ENCODE measurements at places on chromosomes 1 and 21.

DNA sequence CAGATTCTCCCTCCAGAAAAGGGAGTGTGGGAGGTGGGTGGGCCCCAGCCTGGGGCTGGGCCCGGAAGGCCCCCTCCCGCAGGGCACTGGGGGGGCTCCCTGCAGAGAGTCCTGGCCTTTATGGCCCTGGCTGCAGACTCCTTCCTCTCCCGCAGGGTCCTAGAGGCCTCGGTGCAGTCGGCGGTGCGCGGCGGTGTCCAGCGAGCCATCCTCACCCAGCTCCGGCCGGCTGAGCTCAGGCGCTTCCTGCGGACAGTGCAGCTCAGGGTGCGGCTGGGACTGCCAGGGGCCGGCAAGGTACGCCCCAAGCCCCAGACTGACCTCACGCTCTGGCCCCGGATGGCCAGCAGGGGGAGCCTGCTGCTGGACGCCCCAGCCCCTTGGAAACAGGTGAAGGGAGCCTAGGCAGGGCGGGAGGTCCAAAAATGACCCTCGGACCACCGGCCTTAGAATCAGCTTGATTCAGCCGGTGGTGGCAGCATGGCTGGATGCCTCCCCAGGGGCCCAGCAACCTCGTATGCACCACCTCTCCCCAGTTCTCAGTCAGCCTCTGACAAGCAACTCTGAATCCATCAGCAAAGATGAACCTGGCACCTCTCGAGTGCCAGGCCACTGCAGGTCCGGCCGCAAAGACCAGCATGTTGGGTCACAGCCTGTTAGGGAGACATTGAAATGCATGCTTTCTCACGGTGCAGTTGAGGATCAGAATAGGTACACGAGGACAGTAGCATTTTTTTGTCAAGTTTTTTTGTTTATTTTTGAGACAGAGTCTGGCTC, 20.6 kb downstream of the MTHFR start:
- no peak for DNase-seq

DNA sequence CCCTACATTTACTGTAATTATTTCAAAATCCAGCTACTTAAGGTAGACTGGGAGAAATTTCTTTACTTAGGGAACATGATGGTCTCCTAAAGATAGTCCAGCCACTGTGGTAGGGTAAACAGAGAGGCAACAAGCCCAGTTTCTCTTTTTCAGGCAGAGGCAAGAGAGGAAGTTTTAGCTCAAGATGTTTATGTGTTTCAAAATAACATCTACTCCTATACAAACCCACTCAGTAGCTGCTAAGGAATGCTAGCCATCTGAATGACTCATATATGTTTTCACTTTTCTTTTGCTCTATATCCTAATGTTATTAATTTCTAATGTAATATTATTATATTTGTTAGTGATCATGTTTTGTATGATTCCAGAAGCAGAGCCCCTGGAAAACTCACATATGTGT, 856.6 kb downstream of the PLA2G4A start:
- no peak for DNase-seq

DNA sequence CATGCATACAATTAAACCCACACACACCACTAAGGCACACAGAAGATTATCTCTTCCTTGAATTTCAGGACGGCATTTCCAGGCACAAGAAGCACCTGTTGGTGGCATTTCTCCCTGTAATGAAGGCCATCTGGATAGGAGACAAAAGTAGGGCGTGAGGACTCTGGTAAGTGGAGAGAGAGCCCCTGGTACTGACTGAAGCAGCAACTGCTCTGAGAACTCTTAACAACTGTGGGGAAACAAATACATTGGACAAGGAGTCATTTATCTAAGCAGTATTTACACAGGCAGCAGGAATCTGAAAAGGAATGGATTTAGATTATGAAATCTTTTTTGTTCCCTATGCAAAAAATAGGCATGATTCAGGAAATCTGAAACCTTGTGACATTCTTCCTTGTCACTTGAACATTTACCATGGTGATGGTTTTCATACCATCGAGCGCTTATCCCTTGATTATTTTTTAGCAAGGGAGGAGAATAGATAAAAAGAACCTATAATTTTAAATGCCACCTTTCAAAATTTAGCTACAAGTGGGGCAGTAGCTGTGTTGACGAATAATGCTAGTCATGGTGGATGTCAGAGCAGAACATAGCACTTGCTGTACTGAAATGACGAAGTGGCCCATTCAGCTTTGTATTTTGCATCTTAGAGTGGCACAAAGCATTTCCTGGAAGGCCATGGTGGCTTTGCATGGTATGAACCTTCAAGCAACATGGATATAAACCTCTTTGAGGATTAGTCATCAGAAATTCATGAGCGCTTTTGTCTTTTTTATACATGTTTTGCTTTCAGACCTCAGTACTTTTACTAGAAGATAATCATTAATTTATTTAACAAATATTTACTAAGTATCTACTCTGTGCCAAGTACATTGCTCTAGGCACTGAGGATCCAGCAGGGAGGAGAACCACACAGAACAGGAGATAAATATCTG, 362.0 kb downstream of the ADGRL2 start:
- DNase-seq, result no peak

- DNase-seq, result no peak
Measured at GRCh38 chr1:199700551-199700950, 327.0 kb upstream of the NR5A2 start.

- no peak for DNase-seq
Measured at GRCh38 chr1:99551812-99552614, 93.9 kb upstream of the PALMD start.

DNA sequence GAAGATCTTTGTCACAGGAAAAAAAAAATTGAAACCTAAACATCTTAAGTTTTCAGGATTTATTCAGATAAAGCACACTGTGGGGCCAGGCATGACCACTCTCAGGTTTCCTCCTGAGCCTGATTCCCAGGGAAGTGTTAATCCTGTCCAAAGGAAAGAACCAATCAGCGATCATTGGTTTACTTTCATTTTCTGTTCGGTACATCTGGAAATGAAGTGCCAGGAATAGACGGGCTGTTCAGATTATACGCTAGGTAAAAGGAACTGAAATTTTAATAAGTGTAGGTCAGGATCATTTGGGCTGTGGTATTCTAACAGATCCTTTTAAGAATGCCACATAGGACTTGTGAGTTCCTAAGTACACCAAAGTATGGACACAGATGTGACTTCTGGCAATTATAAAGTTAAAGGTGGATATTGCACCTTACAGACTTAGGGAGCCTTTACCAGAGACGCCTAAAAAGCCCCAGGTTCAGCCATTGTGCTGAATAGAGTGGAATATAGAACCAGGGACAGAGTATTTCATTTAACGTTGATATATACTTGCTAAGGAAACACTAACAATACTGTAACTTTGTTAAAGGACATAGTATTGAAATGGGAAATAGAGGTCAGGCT, 9.3 kb upstream of the CACYBP start:
- DNase-seq, result no peak

DNA sequence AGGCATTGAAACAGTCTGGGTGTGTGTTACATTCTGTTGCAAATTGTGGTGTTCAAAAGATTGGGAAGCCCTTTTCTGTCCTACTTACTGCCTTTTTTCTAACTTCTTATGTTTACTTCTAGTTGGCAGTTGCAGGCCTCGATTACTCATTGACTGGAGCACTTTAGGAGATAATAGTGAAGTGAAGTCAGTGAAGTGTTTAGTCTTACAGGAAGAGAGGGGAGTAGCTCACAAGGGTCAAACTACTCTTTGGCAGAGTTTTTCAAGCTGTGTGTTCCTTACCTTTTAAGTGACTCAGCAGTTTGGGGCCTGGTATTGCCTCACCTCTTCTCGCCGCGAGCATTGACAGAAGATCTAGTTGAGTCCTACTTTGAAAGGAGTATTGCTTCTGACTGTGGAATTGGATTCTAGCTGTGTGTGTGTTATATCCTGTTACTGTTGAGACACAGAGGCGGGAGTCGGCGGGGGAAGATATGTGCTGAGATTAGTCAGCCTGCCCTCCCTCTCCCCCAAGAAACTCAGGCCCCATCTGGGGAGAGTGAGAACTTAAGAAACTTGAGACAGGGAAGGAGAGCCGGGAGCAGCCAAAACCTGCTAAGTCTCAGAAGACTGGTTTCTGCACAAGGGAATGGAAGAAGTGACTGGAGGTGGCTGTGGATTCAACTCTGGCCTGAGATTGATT, 19.3 kb downstream of the AHCYL1 start:
- DNase-seq, result no peak

DNA sequence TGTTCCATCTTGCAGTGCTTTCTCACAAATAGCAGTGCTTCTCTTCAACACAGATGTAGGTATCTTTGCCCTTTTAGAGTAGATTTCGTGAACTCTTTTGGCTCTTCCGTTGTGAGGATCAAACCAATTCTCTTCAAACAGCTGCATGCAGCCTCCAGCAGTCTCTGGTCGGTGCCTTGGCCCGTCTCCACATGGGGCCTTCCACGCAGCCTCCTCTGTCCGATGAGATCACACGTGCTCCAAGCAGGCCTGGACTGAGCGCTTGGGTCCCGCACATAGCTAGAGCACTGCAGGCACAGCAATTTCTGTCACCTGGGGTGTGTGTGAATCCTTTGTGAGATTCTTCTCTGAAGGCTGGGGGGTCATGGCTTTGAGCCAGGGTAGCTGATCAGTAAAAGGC, 82.8 kb upstream of the KCNE2 start:
- DNase-seq, result no peak

DNA sequence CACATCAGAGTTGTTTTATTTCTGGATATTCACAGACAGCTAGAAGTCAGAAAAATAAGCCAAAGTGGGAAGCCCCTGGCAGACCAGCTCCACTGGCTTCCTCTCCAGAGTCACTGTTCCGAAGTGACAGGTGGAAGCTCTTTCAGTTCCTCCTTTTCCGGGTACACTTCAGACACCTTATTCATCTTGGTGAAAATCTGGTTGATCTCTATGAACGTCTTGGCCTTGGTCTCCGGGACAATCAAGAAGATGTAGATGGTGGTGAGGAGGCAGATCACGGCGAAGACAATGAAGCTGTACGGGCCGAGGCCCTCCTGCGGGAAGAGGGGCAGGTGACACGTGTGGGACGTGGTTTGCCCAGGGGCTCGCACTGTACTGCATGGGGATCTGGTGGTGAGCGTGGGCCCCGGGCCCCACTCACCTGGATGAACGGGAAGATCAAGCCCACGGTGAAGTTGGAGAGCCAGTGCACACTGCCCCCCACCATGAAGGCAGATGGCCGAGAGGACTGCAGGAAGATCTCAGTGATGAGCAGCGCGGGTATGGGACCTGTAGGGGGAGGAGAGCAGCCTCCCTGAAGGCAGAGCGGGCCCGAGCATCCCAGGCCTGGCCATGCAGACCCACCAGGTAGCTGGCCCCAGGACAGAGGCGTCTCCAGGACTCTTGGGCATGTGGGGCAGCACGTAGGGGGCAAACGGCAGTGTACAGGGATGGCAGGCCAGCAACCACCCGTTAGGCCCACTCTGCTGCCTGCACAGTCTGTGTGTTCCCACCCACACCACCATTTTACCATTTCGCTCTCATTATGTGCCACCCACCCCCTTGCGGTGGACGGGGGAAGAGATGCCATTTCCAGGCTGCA, 11.5 kb upstream of the SLC2A7 start:
- DNase-seq, result no peak

GRCh38 chr1:225527575-225527974, 99.7 kb upstream of the LBR start:
- DNase-seq, result no peak

DNA sequence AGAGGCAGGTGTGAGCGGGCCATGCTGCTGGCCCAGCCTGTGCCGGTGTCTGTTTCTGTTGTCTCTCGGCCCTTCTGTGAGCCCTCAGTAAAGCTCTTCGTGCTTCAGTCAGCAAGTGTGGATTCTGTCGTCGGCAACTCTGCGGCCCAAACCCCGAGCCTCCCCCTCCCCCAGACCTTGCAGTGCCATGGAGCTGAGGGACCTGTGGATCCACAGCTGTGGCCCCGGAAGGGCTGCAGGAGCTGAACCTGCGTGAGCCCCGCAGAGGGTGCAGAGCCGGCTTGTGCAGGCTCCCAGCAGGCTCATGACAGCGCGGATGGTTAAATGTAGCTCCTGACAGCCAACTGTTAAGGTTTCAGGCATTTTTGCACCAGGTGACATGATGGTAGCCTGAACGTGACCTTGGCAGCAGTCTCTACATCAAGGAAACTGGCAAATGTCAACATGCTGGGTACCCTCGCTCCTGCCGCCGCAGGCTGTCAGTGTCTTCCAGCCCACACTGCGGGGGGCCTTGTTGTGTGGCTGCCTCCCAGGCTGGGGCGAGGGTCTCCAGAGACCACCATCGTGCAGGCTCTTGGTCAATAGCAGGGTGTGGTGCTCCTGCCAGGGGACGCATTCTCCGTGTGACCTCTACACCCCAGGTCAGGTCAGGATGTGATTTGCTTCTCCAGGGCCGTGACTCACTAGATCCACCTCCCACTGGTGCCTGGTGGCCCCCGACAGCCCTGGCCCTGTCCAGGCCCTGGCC, 7.0 kb downstream of the LRRC3 start:
- no peak for DNase-seq

GRCh38 chr1:152061952-152062351, 25.1 kb upstream of the S100A11 start:
- DNase-seq, result no peak

GRCh38 chr1:205294175-205294917, 27.2 kb downstream of the NUAK2 start:
- DNase-seq, result no peak

DNA sequence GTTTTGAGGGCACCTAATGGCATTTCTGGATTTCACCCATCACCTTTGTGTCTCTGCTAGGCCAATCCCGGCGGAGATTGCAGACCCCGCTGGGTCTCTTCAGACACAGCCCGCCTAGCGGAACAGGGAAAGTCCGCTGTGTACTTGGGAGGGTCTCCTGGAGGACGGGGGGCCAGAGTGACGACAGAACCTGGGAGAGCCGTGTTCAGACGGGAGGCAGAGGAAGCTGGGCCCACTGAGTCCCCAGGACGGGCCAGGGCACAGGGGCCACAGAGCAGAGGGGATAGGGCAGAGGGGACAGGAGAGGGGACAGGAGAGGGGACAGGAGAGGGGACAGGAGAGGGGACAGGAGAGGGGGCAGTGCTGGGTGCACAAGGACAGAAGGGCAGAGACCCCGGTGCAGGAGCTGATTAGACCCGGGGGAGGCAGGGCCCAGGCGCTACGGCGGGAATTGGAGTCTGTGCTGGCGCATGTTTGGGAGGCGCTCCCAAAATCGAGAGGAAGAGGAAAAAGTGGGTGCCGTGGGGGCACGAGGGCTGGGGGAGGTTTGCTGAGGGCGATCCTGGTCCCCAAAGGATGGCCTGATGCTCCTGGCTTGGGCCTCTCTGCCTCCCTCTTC, 12.7 kb downstream of the TRPM2 start:
- DNase-seq, result no peak

- DNase-seq, result no peak
Measured at GRCh38 chr1:14390816-14391215, 207.7 kb upstream of the KAZN start.

GRCh38 chr21:29125191-29125590, 5.3 kb upstream of the MAP3K7CL start:
- DNase-seq, result no peak
